ENCODE measurements at places on chromosomes 4 and X. TPM values are rescaled to one million over a fixed set of nuclear protein-coding genes. Genes with fewer than 3 reads are reported as not detected.

GRCh38 chrX:149036086-149036485, 469.0 kb downstream of the IDS start:
- DNase-seq, result no peak

DNA sequence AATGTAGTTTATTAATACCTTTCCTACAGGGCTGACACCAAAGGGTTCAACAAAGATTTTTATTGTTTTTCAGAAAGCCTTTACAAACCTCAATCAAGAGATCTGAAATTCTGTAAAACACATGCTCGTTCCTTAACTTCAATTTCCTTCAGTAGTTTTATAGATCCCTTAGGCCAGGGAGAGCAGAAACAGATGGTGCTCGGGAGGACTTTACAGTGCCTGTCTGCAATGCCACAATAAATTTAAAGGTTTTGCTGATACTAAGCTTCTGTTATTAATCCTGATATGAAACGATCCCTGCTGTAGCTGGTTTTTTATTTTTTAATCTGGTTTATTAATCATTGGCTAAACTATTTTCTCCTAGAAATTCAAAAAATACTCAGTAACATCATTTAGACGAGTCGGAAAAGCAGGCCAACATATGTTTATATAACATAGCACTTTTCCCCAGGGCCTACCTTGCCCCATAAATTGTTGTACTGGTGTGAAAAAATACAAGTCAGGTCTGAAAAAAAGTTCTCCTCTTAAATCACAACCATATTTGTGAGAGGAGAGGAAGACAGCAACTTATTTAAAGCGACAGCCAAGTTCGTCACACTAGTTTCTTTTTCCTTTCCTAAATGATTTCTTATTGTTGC, 39.8 kb downstream of the SHISA3 start:
- no peak for DNase-seq

RASL11B gene
- total RNA-seq, result 24.8 TPM

VSIG4 gene
- total RNA-seq, result not detected

DNA sequence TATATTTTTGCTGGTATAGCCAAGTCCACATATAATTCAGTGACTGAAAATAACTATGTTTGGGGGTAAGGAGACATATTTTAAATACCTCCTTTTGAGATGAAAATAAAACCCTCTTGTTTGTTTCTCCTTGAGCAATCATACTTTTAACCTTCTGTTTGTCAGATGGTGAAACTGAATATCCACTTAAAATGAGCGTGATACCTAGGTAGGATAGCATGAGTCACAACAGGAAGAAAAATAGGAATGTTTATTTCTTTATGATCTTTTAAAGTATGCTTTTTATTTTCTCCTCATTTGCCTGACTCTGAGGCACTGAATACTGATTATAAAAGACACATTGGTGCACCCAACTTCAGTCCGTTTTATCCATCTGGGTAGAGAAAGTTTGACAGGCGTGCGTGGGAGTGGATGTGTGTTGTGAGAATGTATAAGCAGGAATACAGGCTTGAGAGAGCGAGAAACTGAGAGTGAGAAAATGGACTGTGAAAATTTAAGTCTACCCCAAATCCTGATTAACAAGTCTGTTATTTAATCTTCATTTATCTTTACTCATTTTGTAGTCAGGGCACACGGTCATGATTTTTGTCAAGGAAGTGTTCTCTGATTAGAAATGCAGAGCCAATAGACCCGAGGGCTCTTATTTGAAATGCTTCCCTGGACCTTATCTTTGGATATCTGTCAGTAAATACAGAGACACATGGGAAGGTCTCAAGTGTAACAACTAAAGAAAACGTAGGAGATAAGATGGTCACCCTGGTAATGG, 62.1 kb upstream of the ANTXR2 start:
- DNase-seq, result no peak

MYOZ2 gene
- total RNA-seq, result not detected

DCAF8L2 gene
- not detected for total RNA-seq

CTAG2 gene
- not detected for total RNA-seq

JCHAIN gene
- not detected for total RNA-seq

DNA sequence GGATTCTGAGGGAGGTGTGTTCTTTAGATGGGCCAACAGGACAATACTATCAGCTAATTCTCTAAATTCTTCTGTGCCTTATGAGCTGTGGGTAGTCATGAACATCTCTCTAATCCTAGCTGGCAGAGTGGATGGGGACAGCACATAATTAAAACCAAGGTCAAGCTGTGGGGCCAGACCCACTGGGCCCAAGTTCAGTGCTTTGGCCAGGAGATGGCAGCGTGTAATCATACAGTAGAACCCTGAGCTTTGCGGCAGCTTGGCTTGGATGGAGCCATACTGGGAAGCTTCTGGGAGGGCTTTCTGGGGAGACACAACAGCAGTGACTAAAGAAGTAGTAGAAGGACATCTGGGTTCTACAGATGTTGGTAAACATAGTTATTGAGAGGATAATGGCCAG, 140.3 kb upstream of the CXCL13 start:
- DNase-seq, result no peak

ITGB1BP2 gene
- 7.8 TPM for total RNA-seq

GRCh38 chr4:110638089-110638746, 15.3 kb upstream of the PITX2 start:
- DNase-seq, result no peak

GNRHR gene
- not detected for total RNA-seq

DNA sequence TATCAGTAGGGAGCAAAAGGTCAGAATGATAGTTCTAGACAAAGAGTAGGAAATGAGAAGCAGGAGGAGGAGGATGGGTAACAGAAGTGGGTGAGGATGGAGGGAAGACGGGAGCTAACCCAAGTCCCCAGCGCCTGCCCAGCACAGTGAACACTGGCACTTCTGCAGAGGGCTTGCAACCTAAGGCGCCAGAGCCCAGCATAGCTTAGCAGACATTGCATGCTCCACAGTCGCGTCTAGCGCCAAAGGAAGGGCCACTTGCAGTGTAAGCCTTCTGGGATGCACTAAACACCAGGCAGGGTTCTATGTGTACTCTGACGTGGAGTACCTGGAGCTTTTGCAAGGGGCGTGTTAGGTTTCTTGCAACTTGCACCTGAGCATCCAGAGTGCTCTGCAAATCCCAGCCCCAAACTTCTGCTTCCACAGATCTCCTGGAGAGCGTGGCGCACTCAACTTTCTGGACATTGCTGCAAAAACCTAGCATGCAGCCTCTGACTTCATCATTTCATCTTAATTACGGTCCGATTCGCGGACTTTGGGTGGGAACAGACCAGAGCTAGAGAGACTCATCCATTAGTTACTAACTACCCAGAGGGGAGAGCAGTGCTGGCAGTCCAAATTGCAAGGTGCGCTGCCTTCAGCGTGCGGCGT, 46.5 kb upstream of the NKAP start:
- DNase-seq, result no peak

RAB33A gene
- total RNA-seq, result 13.3 TPM

DCAF12L2 gene
- total RNA-seq, result 0.51 TPM

SOWAHD gene
- total RNA-seq, result not detected

DNA sequence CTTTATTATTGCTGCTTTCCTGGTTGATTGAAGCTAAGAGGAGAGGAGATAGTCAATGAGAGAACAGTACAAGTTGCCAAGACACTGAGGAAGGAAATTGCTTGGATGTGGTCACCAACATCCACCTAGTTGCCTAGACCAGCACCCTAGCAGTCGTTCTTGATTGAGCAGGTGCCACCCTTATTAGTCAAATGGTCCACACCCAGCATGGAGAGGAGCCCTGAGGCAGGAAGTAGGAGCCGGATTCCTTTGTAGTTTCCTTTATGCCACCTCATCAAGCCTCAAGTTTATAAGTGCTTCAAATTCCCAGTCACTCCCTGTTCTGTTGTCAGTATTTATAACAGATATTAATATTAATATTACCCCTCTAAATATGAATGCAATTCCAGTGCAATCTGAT, 19.1 kb downstream of the PAGE2 start:
- no peak for DNase-seq

GRCh38 chr4:2935762-2936743, 27.2 kb downstream of the NOP14 start:
- no peak for DNase-seq

DNA sequence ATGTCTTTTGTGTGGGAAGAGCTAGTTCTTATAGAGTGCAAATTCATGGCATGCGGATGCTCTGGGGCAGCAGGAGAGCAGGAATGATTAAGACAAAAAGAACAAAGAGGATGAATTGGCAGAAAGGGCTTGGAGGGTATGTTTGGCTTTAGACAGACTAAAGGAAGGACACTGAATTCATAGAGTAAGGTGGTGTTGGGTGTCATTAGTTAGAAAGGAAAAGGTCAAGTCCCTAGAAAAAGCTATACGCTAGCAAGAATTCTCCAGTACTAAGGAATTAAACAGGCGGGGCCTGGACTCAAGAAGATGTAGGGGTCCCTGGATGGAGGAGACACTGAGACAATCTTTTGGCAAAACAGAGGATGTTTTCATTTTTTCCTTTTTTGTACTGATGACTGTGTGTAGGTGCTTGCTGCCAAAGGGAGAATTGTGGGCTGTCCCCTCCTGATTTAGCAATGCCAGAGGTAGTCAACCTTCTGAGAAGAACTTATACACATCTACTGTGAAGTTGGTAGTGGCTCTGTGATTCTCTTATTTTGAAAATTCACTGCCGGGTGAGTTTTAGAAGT, 391.0 kb downstream of the SPRY1 start:
- no peak for DNase-seq

DNA sequence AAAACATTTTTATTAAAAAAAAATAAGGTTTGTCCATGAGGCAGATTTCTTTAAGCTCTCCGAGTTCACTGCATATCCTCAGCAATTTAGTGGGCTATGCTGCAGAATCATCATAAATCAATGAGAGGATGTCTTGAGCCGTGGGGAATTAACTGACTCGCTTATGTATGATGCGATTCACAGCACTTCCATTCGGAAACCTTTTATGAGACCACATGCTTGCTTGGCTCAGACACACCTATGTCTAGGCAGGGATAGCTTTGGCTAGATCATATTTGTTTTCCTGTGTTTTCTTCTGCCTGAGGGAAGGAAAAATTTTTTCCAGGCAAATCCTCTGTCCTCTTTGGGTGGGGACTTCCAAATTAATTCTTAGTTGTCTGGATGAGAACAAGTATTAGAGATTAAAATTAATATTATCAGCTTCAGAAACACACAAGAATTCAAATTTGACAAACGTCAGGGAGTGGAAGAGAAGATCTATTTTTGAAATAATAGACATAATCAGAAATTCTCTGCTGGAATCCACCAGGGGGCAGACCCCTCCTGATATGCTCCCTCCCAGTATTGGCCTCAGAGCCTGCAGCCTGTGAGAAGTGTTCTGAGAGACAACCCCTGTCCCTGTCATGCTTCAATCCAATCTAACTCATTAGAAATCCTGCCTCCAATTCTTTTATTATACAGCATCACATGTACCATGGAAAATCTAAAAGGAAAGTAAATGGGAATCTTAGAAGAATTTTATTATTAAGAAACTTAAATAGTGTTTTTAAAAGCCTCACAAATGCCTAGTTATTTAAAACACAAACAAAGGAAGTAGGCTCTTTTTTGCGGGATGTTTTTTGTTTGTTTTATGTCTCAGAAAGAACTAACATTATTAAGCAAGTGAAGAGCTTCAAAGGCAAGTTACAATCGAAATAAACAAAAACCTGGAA, 345.1 kb upstream of the TACR3 start:
- DNase-seq, result peak; percentile 70

TSPAN7 gene
- total RNA-seq, result 54.0 TPM

DNA sequence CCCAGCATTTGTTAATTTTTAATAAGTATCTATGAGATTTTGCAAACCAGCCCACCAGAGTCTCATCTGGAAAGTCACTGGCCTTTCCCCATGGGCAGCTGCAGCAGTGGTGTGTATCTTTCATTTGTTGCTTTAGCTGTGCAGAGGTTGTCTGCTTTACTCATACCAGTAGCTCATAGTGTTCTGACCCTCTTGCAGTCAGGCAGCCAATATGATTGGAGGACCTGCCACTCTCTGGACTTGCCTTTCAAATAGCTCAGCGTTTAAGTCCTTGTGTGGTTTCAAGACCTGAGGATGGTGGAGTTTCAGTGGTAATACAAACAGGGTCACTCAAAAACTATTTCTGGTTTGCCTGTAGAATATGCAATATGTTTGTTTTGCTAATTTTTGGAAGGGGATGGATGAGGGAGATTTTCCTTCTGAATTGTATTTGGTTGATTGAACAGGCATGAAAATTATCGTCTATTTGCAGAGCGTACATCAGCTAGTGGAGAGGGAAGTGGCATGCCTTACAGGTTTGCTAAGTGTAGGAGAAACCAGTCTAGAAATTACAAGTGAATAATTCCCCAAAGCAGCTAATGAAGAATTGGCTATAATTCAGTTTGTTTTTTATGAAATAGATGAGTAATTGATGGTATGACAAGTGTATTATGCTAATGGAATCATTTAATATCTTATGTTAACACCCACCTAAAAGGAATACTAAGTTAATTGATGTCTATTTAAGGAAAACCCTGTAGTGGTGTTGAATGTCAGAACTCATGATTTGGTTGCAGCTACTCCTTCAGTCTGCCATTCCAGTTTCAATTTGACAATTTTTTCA, 8.9 kb downstream of the POLA1 start:
- no peak for DNase-seq

GRCh38 chr4:142402156-142402555, 443.9 kb downstream of the INPP4B start:
- DNase-seq, result no peak

LEF1 gene
- 0.98 TPM for total RNA-seq

DNA sequence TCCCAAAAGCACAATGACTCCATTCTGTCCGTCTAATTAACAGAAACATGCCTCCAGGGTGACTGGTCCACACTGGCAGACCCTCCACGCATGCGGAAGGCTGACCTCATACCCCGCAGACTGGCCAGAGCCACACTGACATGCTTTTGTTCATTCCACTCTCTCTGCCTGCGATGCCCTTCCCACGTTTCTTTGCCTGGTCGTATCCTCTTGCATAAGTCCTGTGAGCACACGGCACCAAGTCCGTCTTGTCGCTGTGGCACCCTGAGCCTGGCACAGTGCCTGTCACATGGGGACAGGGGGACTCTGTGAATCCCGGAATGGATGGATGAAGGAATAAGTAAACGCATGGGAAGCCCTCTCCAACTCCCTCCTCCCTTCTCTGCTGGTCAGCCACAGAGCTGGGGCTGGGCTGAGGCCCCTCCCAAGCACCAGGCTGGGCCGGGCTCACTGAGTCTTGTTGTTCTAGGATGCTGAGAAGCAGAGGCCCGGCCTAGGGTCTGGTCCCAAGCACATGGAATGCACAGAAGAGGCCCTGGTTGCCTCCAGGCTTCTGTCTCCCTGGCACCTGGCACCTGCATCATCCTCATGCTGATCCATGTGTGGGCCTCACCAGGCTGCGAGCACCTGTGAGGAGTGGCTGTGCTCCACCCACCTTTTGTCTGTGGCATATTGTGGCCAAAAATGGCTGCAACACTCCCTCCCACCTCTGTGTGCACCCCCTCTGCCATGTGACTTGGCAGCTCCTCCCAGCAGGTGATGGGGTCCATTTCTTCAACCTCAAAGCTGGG, 38.9 kb upstream of the C4orf50 start:
- DNase-seq, result no peak

CT45A5 gene
- not detected for total RNA-seq

PAGE1 gene
- not detected for total RNA-seq

SERTM2 gene
- not detected for total RNA-seq

CSN1S1 gene
- not detected for total RNA-seq

DMP1 gene
- total RNA-seq, result 3.0 TPM
